ENCODE measurements at places on chromosomes 3 and 15. TPM values are rescaled to one million over a fixed set of nuclear protein-coding genes. Genes with fewer than 3 reads are reported as not detected.

KLF15 gene
- total RNA-seq: 5.3 TPM

- peak overlapping the region; percentile 4 for H3K27ac ChIP-seq
- H3K4me1 ChIP-seq: peaks cover 38% of the 10 kb centered on the region
- H3K27me3 ChIP-seq: no peaks in the 10 kb centered on the region
- DNase-seq: peak; percentile 5
- peak overlapping the region; percentile 82 for H3K4me3 ChIP-seq
These were observed 2.2 kb downstream of the ZXDC start for GRCh38 chr3:126473292-126474168.

ACAA1 gene
- 36.6 TPM for total RNA-seq

DNA sequence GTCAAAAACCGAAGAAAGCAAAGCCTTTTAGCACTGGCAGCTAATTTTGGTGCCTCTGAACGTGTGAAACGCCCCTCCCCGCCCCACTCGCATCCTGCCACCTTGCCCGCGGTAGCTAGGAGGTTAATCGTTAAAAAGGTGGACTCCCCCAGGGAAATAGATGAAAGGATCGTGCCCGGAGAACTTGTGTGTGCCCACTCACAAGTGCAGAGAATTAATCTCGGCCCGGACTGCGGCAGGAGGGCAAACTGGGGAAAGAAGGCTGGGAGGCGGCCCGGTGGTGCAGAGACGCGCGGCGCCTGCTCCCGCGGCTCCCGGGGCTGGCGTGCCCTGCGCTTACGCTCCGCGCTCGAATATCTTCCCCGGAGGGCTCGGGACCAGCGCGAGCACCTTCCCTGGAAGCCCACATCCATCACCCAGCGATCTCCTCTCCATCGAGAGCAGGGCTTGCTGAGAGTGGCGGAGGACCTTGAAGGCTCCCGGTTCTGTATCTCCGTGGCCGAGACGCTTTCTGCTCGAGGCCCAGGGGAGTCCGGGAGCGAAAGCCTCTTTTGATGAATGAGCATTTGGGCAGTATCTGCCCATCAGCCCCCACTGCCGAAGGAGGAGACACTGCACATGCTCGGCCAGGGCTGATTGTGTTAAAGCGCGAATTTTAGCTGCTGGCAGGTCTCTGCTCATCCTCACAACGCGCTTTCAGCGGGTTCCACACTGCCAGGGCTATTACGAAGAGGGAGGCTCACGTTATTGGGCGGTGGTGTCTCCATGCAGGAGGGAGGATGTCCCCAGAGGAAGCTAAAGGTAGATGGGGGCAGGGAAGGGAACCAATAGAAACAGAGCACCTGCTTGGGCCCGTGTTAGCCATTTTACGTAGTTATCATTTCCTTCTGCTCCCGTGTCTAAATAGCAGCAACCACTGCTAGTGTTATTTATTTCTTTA is 1.3 kb upstream of the SPTSSB start:
- peak overlapping the region; percentile 75 for H3K4me3 ChIP-seq
- no peaks in the 10 kb centered on the region for H3K36me3 ChIP-seq
- no peaks in the 10 kb centered on the region for H3K27me3 ChIP-seq
- peaks cover 6% of the 10 kb centered on the region for H3K4me1 ChIP-seq

HAUS2 gene
- total RNA-seq: 22.6 TPM

BCHE gene
- total RNA-seq: not detected

DNA sequence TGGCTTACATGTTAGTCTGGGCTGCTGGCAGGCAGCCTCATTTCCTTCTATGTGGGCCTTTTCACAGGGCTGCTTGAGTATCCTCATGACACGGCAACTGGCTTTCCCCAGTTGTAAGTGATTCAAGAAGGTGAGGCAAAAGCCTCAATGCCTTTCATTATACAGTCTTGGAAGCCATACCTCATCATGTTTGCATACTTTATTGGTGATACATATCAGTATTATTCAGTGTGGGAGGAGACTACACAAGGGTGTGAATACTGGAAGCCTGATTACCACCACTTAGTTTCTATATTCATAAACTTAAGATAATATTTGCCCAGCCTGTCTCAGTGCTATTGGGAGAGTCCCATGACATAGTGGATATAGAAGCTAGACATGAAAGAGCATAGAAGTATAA is 346.8 kb downstream of the SOX2 start:
- no peak overlapping the region for H3K27ac ChIP-seq
- no peaks in the 10 kb centered on the region for H3K27me3 ChIP-seq
- H3K4me1 ChIP-seq: peaks cover 4% of the 10 kb centered on the region
- DNase-seq: peak; percentile 5
- no peaks in the 10 kb centered on the region for H3K36me3 ChIP-seq

- H3K27ac ChIP-seq: no peak overlapping the region
- H3K27me3 ChIP-seq: no peaks in the 10 kb centered on the region
- DNase-seq: peak; percentile 13
These were observed 162.5 kb downstream of the TPRG1 start for GRCh38 chr3:189334064-189334920.

DNA sequence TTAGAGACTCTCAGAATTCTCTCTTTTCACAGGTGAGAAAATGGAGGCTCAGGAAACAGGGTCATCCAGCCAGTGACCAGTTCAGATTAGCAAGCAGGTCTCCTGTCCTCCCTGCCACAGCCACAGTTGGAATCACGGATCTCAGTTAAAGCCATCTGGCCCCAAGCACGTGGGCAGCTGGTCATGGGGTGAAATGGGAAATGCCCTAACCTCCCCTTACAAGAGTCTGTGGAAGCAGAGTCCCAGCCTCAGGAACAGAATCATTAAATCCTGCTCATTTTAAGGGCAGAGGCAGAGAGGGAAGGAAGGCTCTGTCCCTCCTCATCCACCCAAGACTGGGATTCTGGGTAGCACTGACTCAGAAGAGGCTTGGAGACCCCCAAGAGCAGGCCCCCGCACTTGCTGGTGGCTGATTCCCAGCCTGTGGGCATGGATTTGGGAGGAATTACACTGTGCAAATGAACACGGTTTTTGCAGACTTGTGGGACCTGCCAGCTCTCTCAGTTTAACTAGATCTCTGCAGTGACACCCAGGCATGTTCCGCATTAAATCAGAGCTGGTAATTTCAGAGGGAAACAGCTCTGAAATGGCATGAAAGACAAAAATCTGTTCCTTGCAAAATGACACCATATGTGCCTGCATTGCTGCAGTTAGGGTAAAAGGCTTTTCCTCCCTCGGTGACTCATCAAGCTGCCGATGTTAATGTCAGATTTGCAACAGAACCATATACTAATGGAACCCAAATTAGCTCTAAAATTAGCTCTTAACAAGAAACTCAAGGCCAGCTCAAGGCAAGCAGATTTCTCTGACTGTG is 89.0 kb downstream of the BDH1 start:
- peaks cover 16% of the 10 kb centered on the region for H3K4me1 ChIP-seq
- peak; percentile 65 for DNase-seq
- H3K4me3 ChIP-seq: no peak overlapping the region
- H3K36me3 ChIP-seq: no peaks in the 10 kb centered on the region
- H3K27me3 ChIP-seq: no peaks in the 10 kb centered on the region
